ENCODE measurements at places on chromosomes 6 and 20.

DNA sequence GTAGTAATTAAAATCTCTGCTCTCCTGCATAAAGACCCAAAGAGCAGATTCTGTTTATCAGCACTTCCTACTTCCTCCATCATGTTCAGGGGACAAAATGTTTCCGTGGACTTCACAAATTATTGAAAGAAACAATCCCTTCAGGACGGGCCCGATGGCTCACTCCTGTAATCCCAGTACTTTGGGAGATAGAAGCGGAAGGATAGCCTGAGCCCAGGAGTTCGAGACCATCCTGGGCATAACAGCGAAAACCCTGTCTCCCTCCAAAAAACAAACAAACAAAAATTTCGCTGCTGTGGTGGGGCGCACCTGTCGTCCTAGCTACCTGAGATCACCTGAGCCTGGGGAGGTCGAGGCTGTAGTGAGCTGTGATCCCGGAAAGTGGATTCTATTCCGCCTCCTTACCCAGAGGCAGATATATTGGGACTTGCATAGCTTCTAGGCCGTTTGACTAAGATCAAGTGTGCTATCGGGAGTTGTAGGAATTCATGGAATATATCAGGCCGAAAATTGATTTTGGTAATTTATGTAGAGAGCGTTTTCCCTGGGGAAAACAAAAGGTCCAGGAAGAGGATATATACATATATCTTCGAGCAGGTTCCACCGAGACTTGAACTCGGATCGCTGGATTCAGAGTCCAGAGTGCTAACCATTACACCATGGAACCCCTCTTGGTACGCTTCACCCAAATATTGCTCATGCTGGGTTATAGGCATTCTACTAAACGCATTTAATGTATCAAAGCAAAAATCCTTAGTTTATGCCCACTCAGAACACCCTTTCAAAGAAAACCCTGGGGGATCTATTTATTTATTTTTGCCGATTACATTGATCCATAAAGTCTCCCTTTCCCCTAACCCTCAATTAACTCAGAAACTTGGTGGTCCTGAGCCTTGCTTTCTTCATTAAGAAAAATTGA, 74.5 kb upstream of the ZNF184 start:
- DNase-seq: no peak

DNA sequence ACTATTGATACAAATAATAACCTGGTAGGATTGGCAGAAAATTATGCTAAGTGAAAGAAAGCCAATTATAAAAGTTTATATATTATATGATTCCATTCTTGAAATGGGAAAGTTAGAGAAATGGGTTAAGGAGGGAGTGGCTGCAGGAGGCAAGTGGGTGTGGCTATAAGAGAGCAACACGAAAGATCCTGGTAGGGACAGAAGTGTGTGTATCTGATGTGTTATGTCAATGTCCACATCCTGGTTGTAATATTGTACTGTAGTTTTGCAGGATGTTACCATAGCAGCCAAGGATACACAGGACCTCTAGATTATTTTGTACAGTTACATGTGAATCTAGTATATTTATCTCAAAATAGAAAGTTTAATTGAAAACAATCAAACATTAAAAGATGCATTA, 46.8 kb downstream of the SNX5 start:
- DNase-seq: no peak

DNA sequence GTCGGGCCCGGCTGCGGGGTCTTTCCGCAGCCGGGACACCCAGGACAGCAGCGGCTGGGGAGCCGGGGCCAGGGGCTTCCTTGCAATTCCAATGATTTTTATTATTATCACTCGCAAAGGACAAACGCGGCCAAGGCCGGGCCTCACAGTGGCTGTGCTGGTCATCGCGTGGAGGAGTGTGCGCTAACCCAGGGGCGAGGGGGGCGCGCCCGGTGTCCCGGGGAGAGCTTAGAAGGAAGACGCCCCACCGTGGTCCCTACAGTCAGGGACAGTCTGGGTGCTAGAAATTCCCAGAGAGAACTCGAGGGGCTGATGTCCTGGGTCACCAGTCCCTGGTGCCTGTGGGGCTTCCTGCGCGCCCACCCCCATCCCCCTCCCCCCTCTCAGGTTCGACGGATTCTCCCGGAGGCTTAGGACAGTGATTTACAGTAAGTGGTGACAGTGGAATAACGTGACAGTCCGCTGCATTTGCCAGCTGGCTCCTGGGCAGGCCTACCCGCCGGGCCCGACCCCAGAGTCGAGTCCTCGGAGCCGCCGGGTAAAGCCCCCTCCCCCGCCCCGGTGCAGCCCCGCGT, 9.5 kb downstream of the FOXC1 start:
- DNase-seq: no peak

GRCh38 chr6:56244528-56245253, 2.7 kb downstream of the COL21A1 start:
- DNase-seq: no peak
